ENCODE measurements at places on chromosomes 5 and 9.

GRCh38 chr9:106625259-106625789, 237.6 kb upstream of the ZNF462 start:
- no peak for DNase-seq

- DNase-seq: no peak
Observed at GRCh38 chr9:100662122-100662521, 84.2 kb downstream of the CAVIN4 start.

DNA sequence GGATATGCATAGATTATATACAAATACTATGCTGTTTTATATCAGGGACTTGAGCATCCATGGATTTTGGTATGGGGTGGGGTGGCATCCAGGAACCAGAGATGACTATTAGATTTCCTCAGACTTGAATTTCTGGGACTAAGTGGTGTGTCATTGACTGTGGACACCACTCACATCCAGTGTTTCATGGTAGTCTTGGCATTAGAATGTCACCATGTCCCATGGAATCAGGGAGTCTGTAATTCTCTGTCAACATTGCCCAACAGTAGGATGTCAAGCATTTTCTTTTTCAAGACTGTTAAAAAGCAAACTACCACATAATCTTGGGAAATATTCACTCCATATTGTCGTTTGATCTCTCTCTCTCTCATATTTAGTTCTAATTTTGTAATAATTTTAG, 13.1 kb downstream of the ISOC1 start:
- DNase-seq: no peak

- no peak for DNase-seq
Observed at GRCh38 chr5:78360674-78360923, 182 bp downstream of the SCAMP1 start.

DNA sequence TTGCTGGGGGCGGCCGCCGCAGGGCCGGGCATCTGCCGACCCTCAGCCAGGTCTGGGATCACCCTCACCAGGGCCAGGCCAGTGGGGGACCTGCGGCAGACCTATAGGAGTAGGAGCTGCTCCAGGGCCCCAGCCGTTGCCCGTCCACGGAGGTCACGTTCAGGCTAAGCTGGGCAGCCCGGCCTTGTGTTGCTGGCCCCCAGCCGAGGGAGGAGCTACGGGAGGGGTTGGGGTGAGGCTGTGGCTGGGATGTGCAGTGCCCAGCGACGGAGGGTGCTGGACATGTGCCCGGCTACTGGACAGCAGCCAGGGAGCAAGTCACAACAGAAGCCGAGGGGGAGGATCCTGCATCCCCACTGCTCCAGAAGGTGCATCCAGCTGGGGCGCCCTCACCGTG, 39.6 kb upstream of the SLC6A19 start:
- no peak for DNase-seq

DNA sequence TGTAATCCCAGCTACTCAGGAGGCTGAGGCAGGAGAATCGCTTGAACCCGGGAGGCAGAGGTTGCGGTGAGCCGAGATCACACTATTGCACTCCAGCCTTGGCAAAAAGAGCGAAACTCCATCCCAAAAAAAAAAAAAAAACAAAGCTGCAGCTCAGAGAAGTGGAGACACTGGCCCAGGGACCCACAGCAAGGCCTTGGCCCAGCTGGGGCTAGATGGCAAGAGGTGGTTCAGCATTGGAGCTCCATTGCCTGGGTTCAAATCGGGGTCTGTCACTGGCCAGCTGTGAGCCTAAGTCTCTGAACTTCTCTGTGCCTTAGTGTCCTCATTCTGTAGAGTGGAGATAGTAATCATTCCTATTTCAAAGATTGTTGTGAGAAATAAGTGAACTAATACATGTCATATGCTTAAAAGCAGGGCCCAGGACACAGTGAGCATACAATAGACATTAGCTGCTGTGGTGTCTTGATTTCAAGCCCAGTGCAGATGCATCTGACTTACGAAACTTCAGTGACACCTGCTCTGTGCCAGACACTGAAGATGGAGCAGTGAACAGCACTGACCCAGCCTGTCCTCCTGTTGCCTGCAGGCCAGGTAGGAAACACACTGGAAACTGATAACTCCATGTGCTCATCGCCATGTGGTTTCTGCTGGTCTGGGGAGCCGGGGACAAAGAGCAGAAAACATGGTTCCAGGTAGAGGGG, 127.7 kb downstream of the C9orf50 start:
- no peak for DNase-seq

DNA sequence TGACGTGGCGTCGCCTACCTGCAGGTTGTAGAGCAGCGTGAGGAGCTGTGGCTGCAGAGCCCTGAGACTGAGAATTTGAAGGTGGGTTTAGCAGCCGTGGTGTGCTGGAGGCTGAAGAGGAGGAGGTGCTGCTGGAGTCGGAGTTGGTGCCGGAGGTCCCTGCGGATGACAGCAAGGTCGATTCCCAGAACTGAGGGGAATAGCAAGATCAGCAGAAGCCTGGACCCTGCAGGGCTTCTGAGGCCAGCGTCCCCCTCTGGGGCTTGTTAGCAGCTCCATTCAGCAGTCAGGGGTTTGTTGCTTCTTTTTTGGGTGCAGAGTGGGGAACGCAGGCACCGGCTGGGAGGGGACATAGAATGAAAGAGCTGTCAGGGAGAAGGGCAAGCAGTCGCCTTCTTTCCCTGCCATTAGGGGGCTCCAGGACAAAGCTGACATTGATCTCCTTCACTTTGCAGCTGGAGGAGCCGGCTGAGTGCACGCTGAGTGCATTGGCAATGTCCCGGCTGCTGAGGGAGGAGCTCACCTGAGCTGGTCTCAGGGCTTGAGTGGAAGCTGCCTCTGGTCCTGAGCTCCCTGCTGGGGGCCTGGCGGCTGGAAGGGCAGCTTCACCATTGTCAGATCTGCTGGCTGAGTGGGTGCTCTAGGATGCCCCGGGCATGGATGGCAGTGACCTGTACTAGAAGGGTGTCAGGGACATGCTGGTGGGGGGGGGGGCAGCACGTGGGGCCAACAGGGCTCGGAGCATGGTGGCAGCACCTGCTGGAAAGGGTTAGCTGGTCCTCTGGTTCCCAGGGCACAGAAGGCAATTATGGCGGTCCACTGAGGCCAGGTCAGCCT, 20.8 kb downstream of the OBP2B start:
- DNase-seq: no peak

- DNase-seq: peak; percentile 27
Observed at GRCh38 chr5:141734501-141735229, 52.6 kb upstream of the ARAP3 start.

DNA sequence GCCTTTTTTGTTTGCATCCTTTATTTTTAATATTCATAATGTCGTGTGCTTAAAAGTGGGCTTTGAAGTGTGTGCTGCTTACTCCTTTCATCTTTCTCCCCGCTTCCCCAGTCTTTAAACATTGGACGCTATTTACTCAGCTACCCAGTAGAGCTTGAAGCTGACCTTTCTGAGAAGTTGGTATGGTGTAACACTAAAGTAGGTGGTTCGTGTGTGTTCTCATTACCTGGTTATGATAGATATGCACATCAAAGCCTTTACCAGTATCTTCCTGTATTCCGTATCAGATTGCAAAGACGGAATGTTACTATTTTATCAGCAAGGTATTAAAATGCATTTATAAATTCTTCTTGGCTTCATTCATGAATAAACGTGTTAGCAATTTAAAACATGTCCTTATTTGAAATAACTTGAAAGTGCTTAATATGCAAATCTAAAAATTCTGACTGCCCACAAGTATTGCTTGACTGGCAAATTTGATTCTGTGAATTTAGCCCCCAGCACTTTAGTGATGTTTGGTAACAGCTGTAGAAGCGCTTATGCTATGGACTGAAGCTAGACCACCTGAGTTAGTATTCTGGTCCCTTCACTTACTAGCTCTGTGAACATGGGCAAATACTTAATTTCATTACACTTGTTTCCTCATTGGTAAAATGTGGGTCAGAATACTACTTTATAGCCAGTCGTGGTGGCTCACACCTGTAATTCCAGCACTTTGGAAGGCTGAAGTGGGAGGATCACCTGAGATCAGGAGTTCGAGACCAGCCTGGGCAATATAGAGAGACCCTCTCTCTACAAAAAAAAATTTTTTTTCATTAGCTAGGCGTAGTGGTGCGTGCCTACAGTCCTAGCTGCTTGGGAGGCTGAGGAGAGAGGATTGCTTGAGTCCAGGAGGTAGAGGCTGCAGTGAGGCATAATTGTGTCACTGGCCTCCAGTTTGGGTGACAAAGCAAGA, 1.7 kb downstream of the RRAGA start:
- no peak for DNase-seq

DNA sequence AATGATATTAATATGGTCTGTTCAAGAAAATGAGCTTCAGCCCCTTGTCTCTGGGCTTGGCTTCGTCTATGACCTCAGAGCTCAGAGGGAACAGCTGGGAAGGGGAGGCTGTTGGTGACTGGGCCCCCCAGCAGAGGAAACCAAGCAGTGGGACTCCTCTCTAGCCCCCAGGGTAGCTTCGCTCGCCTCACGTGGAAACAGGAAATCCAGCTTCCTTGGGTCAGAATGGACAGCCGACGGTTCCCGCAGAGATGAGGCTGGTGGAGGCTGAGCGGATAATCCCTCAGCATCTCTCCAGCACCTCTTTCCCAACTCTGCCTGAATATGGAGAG, 37.2 kb upstream of the ICE1 start:
- no peak for DNase-seq

DNA sequence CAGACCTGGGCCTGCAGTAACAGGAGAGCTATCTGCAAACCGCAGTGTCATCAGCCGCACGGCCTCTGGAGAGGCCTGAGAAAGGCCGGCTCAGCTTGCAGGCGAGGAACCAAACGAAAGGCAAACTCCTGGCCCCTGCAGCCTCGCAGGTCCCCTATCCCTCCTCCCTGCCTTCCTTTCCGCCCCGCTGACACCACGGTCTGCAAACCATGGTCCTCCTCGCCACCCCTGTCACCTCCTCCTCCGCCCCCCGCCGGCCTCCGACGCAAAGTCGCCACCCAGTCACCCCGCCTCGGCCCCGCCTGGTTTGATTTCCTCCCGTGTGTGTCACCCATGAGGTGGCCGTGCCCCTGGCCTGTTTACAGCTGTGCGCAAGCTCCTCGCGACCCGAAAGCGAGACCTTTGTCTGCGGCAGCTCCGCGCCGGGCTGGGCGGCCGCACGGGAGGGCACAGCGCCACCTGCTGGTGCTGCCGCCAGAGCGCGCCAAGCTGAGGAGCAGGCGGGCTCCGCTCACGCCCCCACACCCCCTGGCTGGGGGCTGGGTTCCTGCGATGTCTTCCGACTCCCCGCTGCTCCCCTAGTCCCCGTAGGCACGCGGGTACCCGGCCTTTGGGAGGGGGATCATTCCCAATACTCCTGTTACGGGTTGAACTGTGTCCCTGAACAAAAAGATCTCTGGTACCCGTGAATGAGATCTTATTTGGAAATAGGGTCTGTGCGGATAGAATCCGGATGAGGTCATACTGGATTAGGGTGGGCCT, 19.4 kb downstream of the GBGT1 start:
- peak; percentile 97 for DNase-seq

DNA sequence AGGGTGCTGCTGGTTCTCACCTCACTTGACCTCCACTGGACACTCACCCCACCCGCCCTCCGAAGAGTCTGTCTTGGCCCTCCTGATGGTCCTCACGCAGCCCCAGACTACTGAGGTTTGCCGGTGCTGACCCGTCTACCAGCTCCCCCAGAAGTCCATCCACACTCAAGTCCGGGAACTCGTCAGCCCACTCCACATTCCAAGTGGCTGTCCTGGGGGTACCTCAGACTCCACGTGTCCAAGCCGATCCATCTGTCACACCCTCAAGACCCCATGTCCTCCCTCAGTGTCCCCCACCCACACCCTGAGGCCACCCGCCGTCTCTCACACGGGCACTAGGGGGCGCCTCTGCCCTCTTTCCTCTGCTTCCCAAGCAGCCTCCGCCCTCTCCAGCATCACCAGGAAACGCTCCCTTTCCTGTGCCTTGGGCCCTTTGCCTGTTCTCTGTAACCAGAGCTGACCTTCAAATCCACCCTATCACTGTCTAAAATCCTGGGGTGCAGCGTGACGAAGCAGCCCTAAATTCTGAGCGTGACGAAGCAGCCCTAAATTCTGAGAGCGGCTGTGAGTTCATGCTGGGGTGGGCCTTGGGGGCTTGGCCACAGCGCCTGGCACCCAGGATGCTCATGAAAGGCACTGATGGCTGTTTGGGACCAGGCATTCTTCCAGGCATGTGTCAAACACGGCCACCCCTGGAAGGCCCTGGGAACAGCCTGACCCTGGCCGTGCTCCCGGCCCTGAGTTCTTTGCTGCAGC, 95.7 kb downstream of the KCNT1 start:
- DNase-seq: peak; percentile 24

DNA sequence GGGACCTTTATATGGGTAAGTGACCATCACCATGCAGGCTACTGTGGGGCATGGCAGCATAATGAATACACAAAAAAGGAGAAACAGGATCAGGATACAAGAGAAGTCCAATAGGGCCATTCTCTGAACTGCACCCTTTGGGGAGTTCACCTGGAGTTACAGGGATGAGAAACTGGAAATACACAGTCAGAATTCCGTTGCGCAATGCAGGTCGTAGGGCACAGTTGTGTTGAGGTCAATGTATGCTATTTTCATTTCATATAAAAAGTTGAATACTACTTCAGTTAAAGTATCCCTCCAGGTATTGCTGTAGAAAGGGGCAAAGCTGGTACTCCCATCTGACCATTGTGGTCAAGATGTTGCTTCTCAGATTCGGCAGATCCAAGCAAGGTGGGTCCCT, 471.4 kb downstream of the DMRT2 start:
- DNase-seq: no peak

- no peak for DNase-seq
Observed at GRCh38 chr5:80569086-80569960, 757 bp downstream of the ANKRD34B start.

DNA sequence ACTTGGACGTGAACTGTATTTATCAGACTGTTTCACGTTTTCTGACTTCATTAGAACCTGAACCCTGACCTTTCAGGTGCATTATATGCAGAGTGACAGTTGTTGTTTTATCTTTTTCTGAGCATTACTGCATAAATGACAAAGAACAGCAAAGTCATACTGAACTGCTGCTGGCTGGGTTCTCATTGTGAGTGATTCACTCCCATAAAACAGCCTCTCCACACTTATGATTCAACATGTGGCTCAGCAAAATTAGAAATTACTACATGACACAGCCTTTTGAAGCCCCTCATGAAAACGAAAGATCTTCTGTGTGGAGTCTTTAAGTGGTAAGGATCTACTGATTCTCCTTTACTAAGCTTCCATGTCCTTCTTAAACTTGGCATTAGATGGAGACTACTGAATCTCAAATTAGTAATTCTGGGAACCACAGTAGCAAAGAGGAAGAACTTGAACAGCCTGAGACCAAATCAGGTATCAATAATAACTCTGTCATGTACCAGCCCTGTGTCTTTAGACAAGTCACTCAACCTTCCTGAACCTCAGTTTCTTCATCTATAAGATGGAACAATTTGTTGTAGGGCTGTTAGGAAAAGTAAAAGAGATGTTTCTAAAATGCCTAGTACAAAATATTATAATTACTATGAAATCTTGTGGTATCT, 172.3 kb upstream of the GNA14 start:
- DNase-seq: no peak

All from CD4-positive, alpha-beta T cell treated with Interleukin-6 for 4 hours (primary cell).